GM23248 (cell line): ENCODE measurements at places on chromosomes 6 and 20. TPM values are rescaled to one million over a fixed set of nuclear protein-coding genes. Genes with fewer than 3 reads are reported as not detected.

DNA sequence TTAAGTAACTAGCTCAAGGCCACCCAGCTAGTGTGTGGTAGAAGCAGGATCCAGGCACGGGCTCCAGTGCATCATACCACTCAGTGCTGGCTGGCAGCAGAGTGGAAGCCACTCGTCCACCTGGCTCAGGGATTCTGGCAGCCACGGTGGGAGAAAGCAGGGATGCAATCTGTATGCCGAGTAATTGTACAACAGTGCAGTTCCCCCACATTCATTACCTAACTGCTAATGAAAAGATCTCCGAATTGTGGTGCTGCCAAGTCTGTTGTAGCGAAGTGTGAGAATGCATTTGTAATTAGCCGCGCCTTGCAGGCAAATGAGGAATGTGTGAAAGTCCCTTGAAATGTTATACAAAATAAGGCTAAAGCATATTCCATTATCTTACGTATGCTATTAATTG is 29.0 kb downstream of the KCNG1 start:
- no peak overlapping the region for H3K4me3 ChIP-seq
- H3K4me1 ChIP-seq = peaks cover 7% of the 10 kb centered on the region
- H3K27ac ChIP-seq = no peak overlapping the region
- no peaks in the 10 kb centered on the region for H3K36me3 ChIP-seq
- no peaks in the 10 kb centered on the region for H3K27me3 ChIP-seq

DNA sequence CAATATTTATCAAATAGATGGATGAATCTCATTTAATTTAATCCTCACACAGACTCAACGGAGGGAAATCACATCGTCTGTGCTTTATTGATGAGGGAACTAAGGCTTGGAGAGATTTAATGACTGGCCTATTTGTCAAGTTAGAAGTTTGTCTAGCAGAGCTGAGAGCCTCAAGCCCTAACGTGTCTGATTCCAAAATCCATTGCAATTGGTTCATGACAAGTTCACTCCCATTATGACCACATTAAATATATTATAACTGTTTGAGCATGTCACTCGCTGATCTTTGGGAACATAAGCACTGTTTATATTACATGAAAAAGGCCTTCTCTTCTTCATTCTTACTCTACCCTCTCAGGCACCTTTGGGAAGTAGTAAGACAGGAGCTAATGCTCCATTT is 89.4 kb upstream of the SIRPA start:
- H3K4me3 ChIP-seq = no peak overlapping the region
- H3K4me1 ChIP-seq = peaks cover 37% of the 10 kb centered on the region
- H3K36me3 ChIP-seq = no peaks in the 10 kb centered on the region
- H3K27me3 ChIP-seq = no peaks in the 10 kb centered on the region

CPNE5 gene
- 0.63 TPM in 1 of 2 replicates, not detected in the other for total RNA-seq

GRCh38 chr6:22590423-22590822 is 21.1 kb downstream of the HDGFL1 start:
- H3K36me3 ChIP-seq = no peaks in the 10 kb centered on the region
- H3K27me3 ChIP-seq = no peaks in the 10 kb centered on the region
- no peaks in the 10 kb centered on the region for H3K4me1 ChIP-seq
- H3K27ac ChIP-seq = no peak overlapping the region
- no peak for DNase-seq
- no peak overlapping the region for H3K4me3 ChIP-seq

DNA sequence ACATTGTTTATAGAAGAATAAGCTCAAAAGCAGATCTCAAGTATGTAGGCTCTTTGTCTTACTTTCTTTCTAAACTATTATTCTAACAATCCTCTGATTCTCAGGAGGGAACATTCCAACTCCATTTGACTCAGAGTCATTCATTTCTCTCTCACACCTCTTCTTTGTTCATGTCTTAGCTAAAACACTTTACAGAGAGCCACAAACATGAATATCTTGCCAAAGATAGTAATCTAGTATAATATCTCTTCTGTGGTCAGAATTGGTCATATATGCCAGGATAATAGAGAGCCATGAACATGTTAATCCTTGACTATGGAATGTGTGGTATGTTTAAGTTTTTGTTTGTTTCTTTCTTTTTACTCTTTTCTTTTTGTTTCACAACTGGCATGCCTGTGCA is 456.0 kb upstream of the PTCHD4 start:
- H3K4me1 ChIP-seq = no peaks in the 10 kb centered on the region
- H3K36me3 ChIP-seq = no peaks in the 10 kb centered on the region
- DNase-seq = no peak
- no peak overlapping the region for H3K27ac ChIP-seq
- H3K4me3 ChIP-seq = no peak overlapping the region
- no peaks in the 10 kb centered on the region for H3K27me3 ChIP-seq

DNA sequence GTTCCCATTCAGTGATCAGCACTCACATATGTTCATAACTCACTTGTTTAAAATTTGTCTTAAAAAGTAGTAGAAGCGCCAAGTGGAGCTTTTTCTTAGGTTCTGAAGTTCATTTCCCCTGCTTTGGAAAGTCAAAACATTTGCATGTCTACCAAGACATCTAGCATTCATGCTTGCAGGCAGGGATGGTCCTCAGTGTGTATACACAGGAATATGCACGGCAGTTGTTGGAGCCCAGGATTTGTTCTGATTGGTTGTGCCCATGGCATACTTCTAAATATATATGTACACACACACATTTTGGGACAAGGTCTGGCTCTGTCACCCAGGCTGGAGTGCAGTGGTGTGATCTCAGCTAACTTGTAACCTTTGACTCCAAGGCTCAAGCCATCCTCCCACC is 2.4 kb upstream of the GPX6 start:
- no peak overlapping the region for H3K27ac ChIP-seq
- H3K27me3 ChIP-seq = peaks cover 7% of the 10 kb centered on the region; the same call in 1 of the 2 replicates
- H3K4me1 ChIP-seq = no peaks in the 10 kb centered on the region
- DNase-seq = no peak
- no peak overlapping the region for H3K4me3 ChIP-seq

GRCh38 chr20:56005389-56005715 is at the start of gene CBLN4:
CBLN4 (minus strand) TSS chr20:56005519; CDS start chr20:56004171, 1,348 bp downstream.
- H3K27ac ChIP-seq = no peak within 1 kb of the TSS
- DNase-seq = no peak
- peaks cover 4% of the 10 kb centered on the region for H3K27me3 ChIP-seq
- no peaks in the 10 kb centered on the region for H3K36me3 ChIP-seq
- no peaks in the 10 kb centered on the region for H3K4me1 ChIP-seq

PRL gene
- total RNA-seq = not detected in 2 replicates

STX11 gene
- 1.1 and 2.8 TPM in 2 replicates for total RNA-seq

DNA sequence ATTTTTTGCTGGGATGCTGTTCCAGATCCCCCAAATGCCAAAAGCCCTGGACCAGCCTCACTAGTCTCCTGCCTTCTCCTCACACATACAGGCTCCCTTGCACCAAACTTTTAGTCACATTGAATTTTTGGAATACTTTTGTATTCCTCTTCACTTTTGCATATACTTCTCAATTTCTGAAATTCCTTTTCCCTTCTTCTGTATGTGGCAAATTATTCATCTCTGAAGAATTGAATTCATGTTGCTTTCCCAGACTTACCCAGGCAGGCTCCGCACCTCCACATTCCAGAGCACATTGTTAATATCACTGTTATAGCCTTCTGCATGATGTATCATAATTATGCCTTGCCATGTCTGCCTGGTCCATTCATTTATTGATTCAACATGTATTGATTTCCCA is 255.3 kb upstream of the POU3F2 start:
- H3K4me3 ChIP-seq = no peak overlapping the region
- peaks cover 41% of the 10 kb centered on the region for H3K4me1 ChIP-seq
- peak; percentile 38 for DNase-seq
- no peaks in the 10 kb centered on the region for H3K27me3 ChIP-seq
- no peaks in the 10 kb centered on the region for H3K36me3 ChIP-seq
- H3K27ac ChIP-seq = peak overlapping the region; percentile 58

FRK gene
- 0.13 and 0.32 TPM in 2 replicates for total RNA-seq

DNA sequence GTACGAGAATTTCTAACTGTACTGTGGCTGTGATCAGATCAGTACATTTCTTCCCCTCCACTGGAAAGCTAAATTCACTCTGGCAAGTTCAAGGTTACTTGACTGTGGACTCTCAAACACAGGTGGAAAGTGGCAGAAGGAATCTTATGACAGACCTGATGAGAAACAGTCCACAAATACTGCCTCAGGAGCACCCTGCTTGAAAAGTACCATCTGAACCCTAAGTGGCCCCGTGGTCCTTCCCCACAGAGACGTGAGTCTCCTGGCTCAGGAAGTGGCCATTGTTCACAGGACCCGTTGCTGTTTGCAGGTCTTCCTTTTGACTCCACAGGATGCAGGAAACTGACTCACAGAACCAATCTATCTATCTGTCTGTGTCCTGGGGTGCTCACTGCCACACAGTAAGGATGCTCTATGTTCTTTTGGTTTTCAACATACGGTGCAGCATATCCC is 47.5 kb upstream of the NHSL1 start:
- no peak overlapping the region for H3K4me3 ChIP-seq
- no peak overlapping the region for H3K27ac ChIP-seq
- peak; percentile 33 for DNase-seq
- no peaks in the 10 kb centered on the region for H3K36me3 ChIP-seq
- H3K4me1 ChIP-seq = peaks cover 18% of the 10 kb centered on the region
- no peaks in the 10 kb centered on the region for H3K27me3 ChIP-seq

DNA sequence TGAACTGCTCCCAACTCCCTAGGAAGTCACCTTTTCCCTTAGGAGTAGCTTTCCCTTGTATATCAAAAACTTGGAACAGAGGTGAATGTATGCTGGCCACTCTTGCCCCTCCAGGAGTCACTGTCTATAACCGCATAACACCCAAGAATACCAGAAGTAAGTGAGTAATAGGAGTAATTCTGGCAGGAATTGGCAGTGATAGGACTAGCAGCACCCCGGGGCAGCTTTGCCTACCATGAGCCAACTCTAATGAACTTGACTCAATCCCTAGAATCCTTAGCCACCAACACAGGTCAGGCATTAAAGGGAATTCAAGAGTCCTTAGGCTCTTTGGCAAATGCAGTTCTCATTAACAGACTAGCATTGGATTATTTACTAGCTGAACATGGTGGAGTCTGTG is 28.8 kb upstream of the CD164 start:
- no peaks in the 10 kb centered on the region for H3K27me3 ChIP-seq
- H3K27ac ChIP-seq = no peak overlapping the region
- H3K36me3 ChIP-seq = no peaks in the 10 kb centered on the region

SPATA25 gene
- not detected in 2 replicates for total RNA-seq

DNA sequence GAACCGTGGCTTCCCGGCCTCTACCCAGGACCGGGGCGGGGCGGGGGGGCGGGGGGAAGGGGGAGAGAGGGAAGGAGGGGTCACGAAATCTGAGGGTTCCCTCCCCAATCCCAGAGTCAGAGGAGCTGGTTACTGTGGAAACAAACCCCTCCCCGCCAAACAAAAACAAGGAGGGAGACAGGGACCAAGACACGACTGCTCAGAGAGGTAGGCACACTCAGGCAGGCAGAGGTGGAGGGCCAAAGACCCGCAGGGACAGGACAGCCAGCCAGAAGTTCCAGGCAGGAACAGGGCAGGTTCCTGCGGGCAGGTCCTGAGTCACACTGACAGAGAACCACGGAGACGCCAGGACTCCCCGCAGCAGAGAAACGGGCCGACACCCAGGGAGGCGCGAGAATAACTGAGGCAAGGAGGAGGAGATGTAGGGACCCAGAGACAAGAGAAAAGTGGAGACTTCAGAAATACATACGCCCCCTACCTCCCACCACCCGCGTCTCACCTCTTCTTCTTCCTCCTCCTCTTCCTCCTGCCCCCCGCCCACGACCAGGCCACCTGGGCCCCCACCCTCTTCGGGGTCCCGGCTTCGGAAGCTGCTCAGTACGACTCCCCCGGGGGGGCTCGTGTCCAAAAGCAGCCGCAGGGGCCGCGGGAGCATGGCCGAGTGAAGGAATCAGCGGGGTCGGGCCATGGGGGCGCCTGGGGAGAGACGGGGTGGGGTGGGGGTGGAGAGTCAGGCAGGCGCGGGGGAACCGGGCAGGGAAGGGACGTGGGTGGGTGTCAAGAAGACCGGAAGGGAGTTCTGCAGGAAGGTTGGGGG is 578 bp downstream of the RGL2 start:
- H3K36me3 ChIP-seq = peaks cover under 1% of the 10 kb centered on the region; the same call in 1 of the 2 replicates
- peaks cover 10% of the 10 kb centered on the region; the same call in 1 of the 2 replicates for H3K4me1 ChIP-seq
- peak overlapping the region; percentile 96 for H3K4me3 ChIP-seq
- H3K27me3 ChIP-seq = no peaks in the 10 kb centered on the region

PNPLA1 gene
- not detected in 2 replicates for total RNA-seq

GRCh38 chr6:81771097-81771496 is 18.6 kb upstream of the TENT5A start:
- no peaks in the 10 kb centered on the region for H3K36me3 ChIP-seq
- H3K27ac ChIP-seq = no peak overlapping the region
- peaks cover 56% of the 10 kb centered on the region for H3K4me1 ChIP-seq
- no peaks in the 10 kb centered on the region for H3K27me3 ChIP-seq
- DNase-seq = no peak

DNA sequence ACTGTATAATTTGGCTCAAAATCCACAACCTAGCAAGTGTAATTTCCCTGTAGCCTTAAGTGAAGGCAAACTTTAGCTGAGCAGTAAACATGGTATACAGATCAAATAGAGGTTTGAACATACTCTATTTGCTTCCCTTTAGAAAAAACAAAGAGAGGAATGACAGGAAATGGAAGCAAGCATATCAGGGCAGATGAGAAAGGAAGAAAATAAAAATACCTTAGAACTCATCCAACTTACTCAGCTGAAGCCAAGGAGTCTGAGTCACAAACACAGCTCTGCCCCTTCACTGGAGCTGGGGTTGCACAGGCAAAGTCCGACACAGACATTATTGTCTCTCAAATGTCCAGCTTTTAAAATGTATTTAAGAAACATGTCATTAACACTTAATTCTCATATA is 379.9 kb upstream of the IRAK1BP1 start:
- peak; percentile 71 for DNase-seq
- H3K36me3 ChIP-seq = no peaks in the 10 kb centered on the region
- peaks cover 35% of the 10 kb centered on the region for H3K4me1 ChIP-seq
- H3K4me3 ChIP-seq = peak overlapping the region; percentile 25; the same call in 1 of the 2 replicates
- H3K27ac ChIP-seq = no peak overlapping the region

SIRPG gene
- not detected in 2 replicates for total RNA-seq

DNA sequence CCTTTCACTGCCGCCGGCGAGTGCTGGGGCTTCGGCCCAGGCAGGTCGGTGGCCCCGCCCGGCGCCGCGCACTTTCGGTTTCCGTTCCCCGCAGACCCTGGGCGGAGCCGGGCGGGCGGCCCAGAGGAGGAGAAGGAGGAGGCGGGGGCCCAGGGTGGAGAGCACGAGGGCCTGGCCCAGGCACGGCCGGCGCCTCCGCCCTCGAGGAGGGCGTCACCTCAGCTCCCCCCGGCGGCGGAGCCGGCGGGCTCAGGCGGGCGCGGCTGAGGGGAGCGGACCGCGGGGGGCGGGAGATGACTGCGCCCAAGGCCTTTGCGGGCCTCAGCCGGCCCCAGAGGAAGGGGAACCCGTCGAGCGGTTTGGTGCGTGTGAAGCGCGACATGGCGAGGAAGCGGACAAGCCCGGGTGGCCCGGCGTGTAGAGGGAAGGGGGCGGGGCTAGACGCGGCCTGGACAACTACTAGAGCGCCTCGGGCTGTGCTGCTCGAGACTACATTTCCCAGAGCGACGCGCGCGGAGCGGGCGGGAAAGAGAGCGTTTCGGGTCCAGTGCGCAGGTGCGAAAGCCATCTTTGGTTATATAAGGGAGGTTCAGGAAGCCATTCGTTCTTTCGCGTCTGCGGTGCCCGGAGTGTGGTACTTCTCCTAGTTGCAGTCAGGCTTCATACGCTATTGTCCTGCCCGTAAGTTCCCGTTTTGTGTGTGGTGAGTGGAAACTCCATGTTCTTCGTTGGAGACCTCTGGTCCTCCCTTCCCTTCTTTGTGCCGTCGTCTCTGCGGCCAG is at the start of gene ZNFX1:
Gene ZNFX1 (minus strand): TSS at position 22 of the 782 bp plus-strand sequence. CDS start 2,218 bp downstream, outside the sequence.
- H3K27me3 ChIP-seq = no peaks in the 10 kb centered on the region
- peaks cover 51% of the 10 kb centered on the region for H3K36me3 ChIP-seq
- peak within 1 kb of the TSS; percentile 96 for H3K4me3 ChIP-seq

RAB23 gene
- 78.6 and 81.7 TPM in 2 replicates for total RNA-seq

- no peaks in the 10 kb centered on the region for H3K36me3 ChIP-seq
- H3K4me1 ChIP-seq = no peaks in the 10 kb centered on the region
- DNase-seq = no peak
- H3K27ac ChIP-seq = no peak overlapping the region
- no peak overlapping the region for H3K4me3 ChIP-seq
These were observed 110.8 kb downstream of the ERMARD start for GRCh38 chr6:169862043-169862891.

CLPSL1 gene
- not detected in 2 replicates for total RNA-seq
